ENCODE measurements at places on chromosomes 2 and 18. TPM values are rescaled to one million over a fixed set of nuclear protein-coding genes. Genes with fewer than 3 reads are reported as not detected.

Gene TCF23
- total RNA-seq, result 8.4 TPM

Gene CXCR1
- not detected for total RNA-seq

Gene CCT7
- total RNA-seq, result 249 TPM

Gene PLCL1
- 11.1 TPM for total RNA-seq

Gene CNDP1
- total RNA-seq, result 0.35 TPM
